ENCODE measurements at places on chromosomes 5 and 9.

DNA sequence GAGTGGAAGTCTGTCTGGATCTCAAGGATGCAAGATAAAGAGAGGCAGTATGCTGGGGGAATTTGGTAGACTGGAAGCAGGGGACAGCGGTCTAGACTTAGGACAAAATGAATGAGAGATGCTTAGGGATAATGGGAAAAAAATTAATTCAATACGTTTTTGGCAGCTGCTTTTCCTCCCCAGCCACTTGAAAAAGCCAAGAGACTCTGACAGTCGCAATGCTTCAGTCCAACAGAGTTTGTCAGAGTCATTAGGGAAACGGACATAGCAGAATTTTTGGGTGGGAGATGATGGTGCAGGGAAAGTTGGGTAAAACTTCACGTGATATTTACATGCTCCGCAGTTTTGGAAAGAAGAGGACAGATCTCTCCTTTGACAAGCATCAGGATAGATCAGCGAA lies 129.7 kb downstream of the GOLPH3 start:
- DNase-seq, result no peak

- DNase-seq, result no peak
These were observed 101.8 kb downstream of the SPRY4 start for GRCh38 chr5:142222866-142223558.

DNA sequence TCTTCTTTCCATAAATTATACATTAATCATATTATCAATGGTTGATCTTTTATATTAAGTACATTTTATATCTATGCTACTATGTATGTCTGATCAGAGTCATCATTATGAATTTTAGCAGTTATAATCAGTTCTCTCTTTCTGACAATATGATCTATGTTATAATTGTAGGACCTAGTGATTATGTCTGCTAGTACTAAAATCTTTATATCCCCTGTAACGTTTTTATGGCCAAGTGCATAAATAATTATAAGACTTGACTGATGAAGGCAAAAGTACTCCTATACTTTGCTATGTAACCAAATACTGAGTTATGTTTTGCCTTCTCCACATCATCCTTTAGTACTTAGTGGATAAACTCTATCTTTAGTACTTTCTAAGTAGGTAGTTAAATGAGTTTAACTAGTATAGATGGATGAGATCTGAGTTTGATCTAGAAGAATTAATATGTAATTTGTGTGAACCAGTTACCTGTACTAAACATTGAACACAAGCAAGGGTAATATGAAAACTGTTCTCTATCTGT lies 75.4 kb downstream of the SLF1 start:
- no peak for DNase-seq

GRCh38 chr9:106920701-106921283 lies 57.8 kb downstream of the ZNF462 start:
- DNase-seq, result no peak

DNA sequence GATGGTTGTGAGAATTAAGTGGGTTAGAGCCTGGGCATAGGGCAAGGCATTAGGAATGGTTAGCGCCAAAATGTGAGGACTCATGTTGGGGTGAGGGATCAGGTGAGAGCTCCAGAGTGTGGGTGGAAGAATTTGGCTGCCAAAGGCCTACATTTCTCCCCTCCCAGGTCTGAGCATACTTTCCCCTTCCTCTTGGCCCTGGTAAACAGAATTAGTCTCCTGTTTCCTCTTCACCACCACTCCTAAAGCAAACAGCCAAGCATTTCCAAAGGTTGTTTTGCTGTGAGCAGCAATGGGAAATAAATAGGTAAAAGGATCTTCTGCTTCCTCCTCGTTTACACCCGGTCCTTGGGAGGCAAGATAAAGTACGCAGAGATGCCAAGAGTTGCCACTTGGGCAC lies 132.5 kb downstream of the ZSWIM6 start:
- DNase-seq, result no peak

DNA sequence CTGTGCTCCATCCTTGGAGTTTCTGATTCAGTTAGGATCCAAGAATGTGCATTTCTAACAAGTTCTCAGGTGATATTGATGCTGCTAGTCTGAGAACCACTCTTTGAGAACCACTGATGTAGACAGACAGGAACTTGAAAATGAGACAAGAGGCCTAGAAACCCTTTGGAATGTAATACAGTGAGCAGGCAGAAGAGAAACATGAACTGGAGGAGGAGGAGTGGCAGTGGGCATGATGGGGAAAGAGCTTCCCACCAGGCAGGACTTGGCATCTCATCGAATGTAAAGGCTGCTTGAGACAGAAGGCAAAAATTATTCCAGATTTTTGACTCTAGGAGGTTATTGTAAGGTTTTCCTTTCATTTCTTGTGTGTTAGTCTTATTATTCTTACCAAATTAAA lies 295.8 kb upstream of the SGCD start:
- no peak for DNase-seq

DNA sequence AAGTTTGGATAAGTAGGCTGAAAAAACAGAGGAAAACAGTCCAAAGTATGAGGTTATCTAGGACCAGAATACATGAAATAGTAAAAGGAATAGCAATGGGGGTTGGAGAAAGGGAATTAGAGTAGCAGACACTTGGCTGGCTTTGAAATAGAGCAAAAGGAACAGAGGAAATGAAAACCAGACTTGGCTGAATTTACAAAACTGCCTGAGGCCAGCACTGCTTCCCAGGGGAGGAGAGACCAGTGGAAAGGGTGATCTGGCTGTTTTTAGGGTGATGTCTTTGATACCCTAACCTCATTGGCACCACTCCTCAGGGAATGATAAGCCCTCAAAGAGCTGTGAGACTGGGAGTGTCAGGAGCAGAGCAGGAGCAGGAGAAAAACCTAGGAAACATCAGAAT lies 413.4 kb upstream of the SLC30A5 start:
- DNase-seq, result no peak
